AG08395 (cell line): ENCODE measurements at places on chromosomes 4 and X.

GRCh38 chr4:18020671-18021469, 685 bp downstream of the LCORL start:
- DNase-seq, result peak; percentile 85

DNA sequence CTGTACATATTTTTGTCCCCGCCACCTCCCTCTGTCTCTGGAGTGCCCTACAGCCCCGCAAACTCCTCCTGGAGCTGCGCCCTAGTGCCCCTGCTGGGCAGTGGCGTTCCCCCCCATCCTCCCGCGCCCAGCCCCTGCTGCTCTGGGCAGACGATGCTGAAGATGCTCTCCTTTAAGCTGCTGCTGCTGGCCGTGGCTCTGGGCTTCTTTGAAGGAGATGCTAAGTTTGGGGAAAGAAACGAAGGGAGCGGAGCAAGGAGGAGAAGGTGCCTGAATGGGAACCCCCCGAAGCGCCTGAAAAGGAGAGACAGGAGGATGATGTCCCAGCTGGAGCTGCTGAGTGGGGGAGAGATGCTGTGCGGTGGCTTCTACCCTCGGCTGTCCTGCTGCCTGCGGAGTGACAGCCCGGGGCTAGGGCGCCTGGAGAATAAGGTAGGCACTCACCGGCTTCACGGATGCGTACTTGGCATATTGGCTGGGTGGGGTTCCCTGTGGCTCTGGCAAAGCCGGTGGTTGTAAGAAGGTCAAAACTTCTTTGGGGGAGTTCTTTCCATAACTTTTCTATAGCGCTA, 653 bp downstream of the HHIP start:
- no peak for DNase-seq

DNA sequence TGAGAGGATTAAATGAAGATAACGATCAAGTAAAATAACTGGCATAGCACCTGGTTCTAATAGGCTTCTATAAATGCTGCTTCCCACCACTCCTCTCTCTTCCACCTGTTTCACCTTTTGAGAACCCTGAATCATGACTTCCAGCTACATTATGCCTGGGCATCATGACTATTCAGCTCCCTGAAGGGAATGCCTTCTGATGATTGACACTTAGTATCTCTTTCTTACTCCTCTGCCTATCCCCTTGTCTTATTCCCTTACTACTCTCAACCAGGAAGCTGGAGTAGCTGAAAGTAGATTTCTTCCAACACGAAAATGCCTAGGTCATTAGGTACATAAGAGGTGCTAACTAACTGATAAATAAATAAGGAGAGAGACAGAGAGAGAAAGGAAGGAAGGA, 24.7 kb upstream of the CXCL8 start:
- no peak for DNase-seq

- no peak for DNase-seq
These were observed 138.2 kb downstream of the COX18 start for GRCh38 chr4:72931346-72931745.
